ENCODE measurements at places on chromosomes 3 and 15.

- no peak for DNase-seq
Measured at GRCh38 chr15:75791337-75791713, 51.9 kb upstream of the UBE2Q2 start.

- no peak for DNase-seq
Measured at GRCh38 chr3:146162561-146162960, 1.6 kb upstream of the PLOD2 start.

- DNase-seq = no peak
Measured at GRCh38 chr3:18900994-18901393, 247.3 kb upstream of the KCNH8 start.

- no peak for DNase-seq
Measured at GRCh38 chr15:31336593-31337295, 10.1 kb downstream of the KLF13 start.

DNA sequence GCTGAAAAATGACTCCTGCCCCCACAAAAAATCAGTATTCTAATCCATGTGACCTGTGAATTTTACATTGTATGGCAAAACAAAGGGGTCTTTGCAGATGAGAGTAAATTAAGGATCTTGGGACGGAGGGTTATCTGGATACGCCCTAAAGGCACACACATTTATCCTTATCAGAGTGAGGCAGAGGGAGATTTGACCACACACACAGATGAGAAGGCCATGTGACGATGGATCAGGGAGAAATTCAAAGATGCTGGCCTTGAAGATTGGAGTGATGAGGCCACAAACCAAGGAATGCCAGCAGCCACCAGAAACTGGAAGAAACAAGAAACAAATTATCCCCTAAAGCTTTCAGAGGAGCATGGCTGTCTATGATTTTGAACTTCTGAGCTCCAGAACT lies 288.5 kb downstream of the XXYLT1 start:
- DNase-seq = no peak

DNA sequence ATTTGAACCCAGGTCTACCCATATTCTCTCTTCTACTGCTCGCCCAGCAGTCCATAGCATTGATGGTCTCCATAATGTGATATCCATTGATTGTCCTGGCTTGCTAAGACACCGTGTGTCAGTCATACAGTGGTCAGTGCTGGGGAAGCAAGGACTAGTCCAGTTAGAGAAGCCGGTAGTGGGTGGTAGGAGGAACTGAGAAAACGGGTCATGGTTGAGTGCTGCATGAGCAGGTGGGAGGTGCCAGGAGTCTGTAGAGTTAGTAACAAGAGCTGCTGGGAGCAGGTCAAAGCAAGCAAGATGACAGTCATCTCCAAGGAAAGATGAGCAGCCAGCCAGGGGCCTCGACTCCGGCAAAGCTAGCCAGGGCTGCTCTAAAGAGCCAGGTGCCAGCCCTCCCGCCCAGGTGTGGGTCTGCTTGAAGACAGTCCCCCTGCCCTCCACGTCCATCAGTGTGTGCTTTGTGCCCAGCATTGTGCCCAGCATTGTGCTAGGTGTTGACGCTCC lies 29.5 kb upstream of the USP3 start:
- DNase-seq = peak; percentile 65

GRCh38 chr3:127800508-127800907 lies 21.8 kb downstream of the MGLL start:
- DNase-seq = no peak

- peak; percentile 87 for DNase-seq
Measured at GRCh38 chr3:197711973-197712707, 24.6 kb downstream of the RUBCN start.

- no peak for DNase-seq
Measured at GRCh38 chr3:178480274-178480673, 56.0 kb upstream of the KCNMB2 start.

DNA sequence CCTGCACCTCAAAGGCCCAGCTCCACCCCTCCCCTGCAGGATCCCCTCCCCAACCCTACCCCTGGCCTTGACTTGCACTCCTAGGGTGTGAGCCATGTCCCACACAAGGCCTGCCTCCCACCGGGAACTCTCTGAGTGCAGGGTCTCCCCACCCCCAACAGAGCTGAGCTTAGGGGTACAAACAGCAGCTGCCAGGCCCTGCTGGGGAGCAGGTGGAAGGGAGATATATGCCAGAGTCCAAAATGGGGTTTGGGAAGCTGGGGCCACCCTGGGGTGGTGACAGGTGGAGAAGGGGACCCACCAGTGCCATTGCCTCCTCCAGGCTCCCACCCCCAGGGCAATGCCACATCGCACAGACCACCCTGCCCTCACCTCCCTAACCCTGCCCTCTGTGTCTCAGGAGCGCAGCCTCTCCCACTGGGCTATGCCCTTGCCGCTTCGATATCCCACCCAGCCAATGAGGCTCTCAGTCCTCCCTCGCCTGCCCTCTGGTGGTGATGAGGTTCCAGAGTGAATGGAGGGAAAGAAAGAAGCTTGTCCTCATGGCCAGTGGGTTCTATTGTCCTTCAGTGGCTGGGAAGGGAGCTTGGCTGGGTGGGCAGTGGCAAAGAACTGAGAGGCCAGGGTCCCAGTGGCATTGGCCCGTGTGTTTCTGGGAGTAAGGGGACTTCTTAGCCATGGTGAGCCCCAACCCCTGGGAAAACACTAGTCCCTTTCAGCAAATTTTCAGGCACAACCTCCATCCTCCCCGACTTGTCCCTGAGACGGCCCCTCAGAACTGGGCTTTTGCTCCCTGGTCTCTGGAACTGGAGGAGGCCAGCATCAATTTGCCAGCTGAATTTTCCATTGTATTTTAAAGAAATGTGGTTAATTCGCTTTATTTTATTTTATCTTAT lies 46.8 kb downstream of the CYP11A1 start:
- peak; percentile 39 for DNase-seq

- DNase-seq = no peak
Measured at GRCh38 chr3:64438812-64439211, 213.5 kb upstream of the PRICKLE2 start.

GRCh38 chr3:38516669-38517068 lies 20.5 kb downstream of the EXOG start:
- no peak for DNase-seq

- no peak for DNase-seq
Measured at GRCh38 chr15:90013503-90013937, 12.4 kb downstream of the ZNF710 start.

- DNase-seq = no peak
Measured at GRCh38 chr3:36820083-36820482, 55.7 kb upstream of the DCLK3 start.

- no peak for DNase-seq
Measured at GRCh38 chr3:39412668-39413260, 6.2 kb downstream of the RPSA start.

Measured in HT-29 (cell line).